Activated naive CD8-positive, alpha-beta T cell treated with anti-CD3 and anti-CD28 coated beads, Interleukin-2, amount 50 U/mL, for 24 hours (primary cell): ENCODE measurements at places on chromosomes 2 and 18.

DNA sequence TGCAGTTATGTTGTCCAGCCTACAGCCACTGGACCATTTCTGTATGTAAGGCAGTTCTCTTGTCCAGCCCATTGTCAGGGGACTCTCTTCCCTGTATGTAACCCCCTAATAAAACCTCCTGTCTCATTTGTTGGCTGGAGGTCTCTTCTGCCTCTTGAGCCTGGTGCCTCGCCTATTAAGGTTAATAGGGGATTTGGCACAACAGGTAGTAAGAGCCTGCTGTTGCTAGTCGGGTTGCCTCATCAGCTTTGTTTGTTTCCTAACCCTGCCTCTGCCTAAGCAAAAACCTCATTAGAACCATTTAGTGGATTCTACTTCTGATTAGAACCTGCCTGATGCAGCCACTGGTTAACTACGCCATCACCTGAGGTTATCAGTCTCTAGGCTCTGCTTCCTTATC is 62.2 kb upstream of the STPG4 start:
- DNase-seq = no peak
- H3K27me3 ChIP-seq = peaks cover 3% of the 10 kb centered on the region
- no peak overlapping the region for H3K4me3 ChIP-seq
- no peaks in the 10 kb centered on the region for H3K4me1 ChIP-seq
- peaks cover 4% of the 10 kb centered on the region for H3K36me3 ChIP-seq
- H3K27ac ChIP-seq = no peak overlapping the region

DNA sequence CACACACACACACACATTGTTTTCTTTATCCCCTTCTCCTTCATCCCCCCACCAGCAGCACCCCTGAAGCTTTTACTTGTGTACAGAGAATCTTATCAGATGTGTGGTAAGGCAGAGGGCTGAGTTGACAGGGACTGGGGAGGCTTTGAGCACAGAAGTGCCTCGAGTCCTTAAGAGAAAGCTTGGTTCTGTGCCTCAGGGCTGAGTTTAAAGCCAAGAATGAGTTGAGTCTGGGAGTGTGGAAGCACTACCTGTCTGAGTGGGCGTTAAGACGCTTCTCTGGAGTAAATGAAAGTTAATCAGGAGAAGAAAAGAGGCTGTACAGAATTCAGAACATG is 2.7 kb downstream of the ID2 start:
- peaks cover 27% of the 10 kb centered on the region for H3K36me3 ChIP-seq
- H3K4me3 ChIP-seq = peak overlapping the region; percentile 93
- H3K27me3 ChIP-seq = peaks cover 7% of the 10 kb centered on the region
- DNase-seq = no peak

- H3K27ac ChIP-seq = no peak overlapping the region
- H3K4me1 ChIP-seq = no peaks in the 10 kb centered on the region
- no peak overlapping the region for H3K4me3 ChIP-seq
- no peak for DNase-seq
- no peaks in the 10 kb centered on the region for H3K27me3 ChIP-seq
These were observed 178.2 kb downstream of the TDRD15 start for GRCh38 chr2:21301871-21302455.

GRCh38 chr2:164522561-164522981 is 98.7 kb downstream of the GRB14 start:
- H3K36me3 ChIP-seq = no peaks in the 10 kb centered on the region
- H3K27me3 ChIP-seq = no peaks in the 10 kb centered on the region
- no peak for DNase-seq
- H3K4me3 ChIP-seq = no peak overlapping the region
- H3K27ac ChIP-seq = no peak overlapping the region
- H3K4me1 ChIP-seq = no peaks in the 10 kb centered on the region

GRCh38 chr18:64240316-64240715 is 91.4 kb upstream of the LINC00305 start:
- DNase-seq = no peak
- H3K27me3 ChIP-seq = no peaks in the 10 kb centered on the region
- H3K4me1 ChIP-seq = no peaks in the 10 kb centered on the region
- H3K27ac ChIP-seq = no peak overlapping the region
- no peaks in the 10 kb centered on the region for H3K36me3 ChIP-seq

DNA sequence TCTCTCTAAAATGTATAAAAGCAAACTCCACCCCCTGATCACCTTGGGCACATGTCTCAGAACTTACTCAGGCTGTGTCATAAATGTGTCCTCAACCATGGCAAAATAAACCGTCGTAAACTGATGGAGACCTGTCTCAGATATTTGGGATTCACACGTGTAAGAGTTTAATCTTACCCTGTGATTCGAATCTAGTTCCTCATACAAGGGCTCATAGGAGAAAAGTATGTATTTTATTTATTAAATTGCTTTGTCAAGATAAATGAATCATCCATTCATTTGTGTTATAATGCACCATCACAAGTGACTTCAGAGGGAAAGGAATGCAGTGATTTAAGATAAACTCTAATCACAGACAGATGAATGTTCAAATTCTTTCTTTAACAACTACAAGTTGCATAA is 712.5 kb upstream of the LRATD1 start:
- no peak overlapping the region for H3K4me3 ChIP-seq
- DNase-seq = no peak
- no peaks in the 10 kb centered on the region for H3K36me3 ChIP-seq
- no peaks in the 10 kb centered on the region for H3K4me1 ChIP-seq
- H3K27ac ChIP-seq = no peak overlapping the region
- H3K27me3 ChIP-seq = no peaks in the 10 kb centered on the region

GRCh38 chr2:162333968-162334367 is 10.0 kb upstream of the GCA start:
- DNase-seq = no peak
- no peak overlapping the region for H3K4me3 ChIP-seq
- no peaks in the 10 kb centered on the region for H3K4me1 ChIP-seq
- H3K27me3 ChIP-seq = no peaks in the 10 kb centered on the region
- H3K27ac ChIP-seq = no peak overlapping the region

DNA sequence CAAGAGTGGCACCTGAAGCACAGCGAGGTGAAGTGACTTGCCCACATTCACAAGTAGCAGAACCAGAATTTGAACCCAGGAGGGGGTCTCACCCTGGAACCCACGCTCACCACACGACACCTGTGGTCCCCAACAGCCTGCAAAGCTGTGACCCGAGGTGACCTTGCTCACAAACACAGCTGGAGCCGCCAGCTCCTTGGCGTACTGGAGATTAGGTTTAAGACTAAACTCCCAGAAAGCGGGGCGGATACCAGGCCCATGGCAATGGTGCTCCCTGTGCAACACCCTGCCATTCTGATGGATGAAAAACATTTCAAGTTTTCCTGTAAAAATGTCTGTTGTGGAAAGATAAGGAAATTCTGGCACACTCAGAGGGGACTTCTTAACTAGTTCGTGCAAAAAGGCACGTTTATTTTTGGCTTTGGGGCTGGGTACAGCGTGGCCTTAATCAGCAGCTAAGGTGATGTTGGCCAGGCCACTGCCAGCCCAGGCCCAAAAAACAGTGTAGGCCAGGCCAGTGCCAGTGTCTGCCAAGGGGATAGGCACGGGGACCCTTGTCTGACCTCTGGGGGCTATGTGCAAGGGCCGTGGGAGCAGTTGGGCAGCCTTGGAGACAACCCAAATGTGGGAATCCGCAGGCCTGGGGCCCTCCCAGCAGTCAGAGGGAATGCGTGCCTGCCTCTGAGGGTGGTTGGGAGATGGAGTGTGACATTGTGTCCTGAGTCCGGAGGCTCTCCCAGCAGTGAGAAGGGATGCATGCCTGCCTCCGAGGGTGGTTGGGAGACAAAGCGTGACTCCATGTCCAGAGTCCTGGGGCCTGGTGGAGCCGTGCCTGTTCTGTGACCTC is 185.0 kb upstream of the HS6ST1 start:
- H3K27ac ChIP-seq = no peak overlapping the region
- no peak for DNase-seq
- no peak overlapping the region for H3K4me3 ChIP-seq
- H3K27me3 ChIP-seq = no peaks in the 10 kb centered on the region

- peak overlapping the region; percentile 78 for H3K4me3 ChIP-seq
- DNase-seq = peak; percentile 59
- H3K4me1 ChIP-seq = peaks cover 28% of the 10 kb centered on the region
- H3K27ac ChIP-seq = peak overlapping the region; percentile 91
These were observed 1.8 kb upstream of the NFATC1 start for GRCh38 chr18:79393635-79394533.

DNA sequence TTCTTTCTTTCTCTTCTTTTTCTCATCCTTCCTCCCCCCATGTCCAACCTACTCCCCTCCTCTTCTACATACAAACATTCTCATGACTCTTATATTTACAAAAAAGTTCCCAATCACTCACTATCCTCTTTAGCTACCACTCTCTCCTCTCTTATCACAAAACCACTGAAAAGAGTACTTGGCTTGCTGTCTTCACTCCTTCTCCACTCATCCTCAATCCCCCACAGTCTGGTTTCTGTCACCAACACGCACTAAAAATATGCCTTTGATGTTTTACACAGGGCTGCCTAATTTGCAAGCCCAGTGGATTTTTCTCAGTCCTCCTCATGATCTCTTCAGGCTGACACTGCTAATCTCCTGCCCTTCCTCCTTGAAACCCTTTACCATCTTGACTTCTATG is 159.5 kb downstream of the TNS1 start:
- H3K27ac ChIP-seq = no peak overlapping the region
- H3K27me3 ChIP-seq = no peaks in the 10 kb centered on the region
- H3K36me3 ChIP-seq = no peaks in the 10 kb centered on the region
- no peaks in the 10 kb centered on the region for H3K4me1 ChIP-seq
- no peak for DNase-seq

- H3K4me3 ChIP-seq = no peak overlapping the region
- H3K27me3 ChIP-seq = no peaks in the 10 kb centered on the region
- DNase-seq = no peak
- H3K27ac ChIP-seq = no peak overlapping the region
- no peaks in the 10 kb centered on the region for H3K36me3 ChIP-seq
- H3K4me1 ChIP-seq = no peaks in the 10 kb centered on the region
These were observed 81.3 kb upstream of the TMEM178A start for GRCh38 chr2:39584283-39584965.

GRCh38 chr2:18267501-18267900 is 293.0 kb downstream of the RDH14 start:
- no peak for DNase-seq
- no peaks in the 10 kb centered on the region for H3K4me1 ChIP-seq
- no peak overlapping the region for H3K27ac ChIP-seq
- no peak overlapping the region for H3K4me3 ChIP-seq
